Activated B cell treated with CpG ODN at 0.5 μM for 24 hours (primary cell): ENCODE measurements at places on chromosomes 3 and 15.
A peak's percentile ranks its signal among the peaks of the same experiment; 100 is the strongest.

DNA sequence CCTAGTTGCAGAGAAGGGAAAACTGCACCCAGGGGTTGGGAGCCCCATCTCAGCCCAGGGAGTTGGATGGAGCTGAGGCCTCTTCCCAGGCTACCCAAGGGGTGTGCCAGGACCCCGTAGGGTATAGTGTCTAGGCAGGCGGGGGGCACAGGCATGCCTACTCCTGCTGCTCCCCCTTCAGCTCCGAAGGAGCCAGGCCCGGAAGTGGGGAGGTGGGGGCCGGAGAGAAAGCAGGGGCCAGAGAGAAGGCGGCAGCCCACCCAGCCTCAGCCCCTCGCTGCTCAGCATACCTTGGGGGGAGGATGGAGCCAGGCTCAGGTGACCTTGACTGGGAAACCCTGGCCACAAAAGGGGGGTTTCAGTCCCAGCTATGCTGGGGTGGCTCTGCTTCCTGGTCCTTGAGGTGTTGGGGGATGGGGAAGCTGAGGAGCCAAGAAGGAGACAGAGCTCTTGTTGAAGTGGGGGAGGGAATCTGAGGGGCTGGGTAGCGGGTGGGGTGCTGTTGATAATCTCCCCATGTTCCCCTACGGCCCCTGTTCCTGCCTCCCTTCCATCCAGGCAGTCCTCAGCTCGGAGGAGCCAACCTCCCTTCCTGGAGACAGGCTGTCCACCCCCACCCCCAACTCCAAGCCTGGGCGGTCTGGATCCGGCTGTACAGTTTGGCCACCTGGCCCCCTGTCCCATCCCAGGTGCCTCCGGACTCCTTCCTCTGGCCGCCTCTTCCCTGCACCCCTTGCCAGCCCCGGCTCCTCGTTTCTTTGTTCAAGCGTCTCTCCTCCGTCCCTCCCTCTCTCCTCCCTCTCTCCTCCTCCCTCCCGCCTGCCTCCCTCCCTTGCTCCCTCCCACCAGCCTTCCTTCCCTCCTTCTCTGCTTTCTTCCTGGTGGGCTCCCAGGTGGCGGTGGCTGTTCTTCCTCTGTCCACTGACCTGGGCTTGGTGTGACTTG, 1.7 kb downstream of the SEMA3F start:
- H3K27me3 ChIP-seq, result peaks cover 30% of the 10 kb centered on the region
- peaks cover 13% of the 10 kb centered on the region for H3K4me1 ChIP-seq
- no peak overlapping the region for H3K27ac ChIP-seq
- no peak for DNase-seq
- no peak overlapping the region for H3K4me3 ChIP-seq

DNA sequence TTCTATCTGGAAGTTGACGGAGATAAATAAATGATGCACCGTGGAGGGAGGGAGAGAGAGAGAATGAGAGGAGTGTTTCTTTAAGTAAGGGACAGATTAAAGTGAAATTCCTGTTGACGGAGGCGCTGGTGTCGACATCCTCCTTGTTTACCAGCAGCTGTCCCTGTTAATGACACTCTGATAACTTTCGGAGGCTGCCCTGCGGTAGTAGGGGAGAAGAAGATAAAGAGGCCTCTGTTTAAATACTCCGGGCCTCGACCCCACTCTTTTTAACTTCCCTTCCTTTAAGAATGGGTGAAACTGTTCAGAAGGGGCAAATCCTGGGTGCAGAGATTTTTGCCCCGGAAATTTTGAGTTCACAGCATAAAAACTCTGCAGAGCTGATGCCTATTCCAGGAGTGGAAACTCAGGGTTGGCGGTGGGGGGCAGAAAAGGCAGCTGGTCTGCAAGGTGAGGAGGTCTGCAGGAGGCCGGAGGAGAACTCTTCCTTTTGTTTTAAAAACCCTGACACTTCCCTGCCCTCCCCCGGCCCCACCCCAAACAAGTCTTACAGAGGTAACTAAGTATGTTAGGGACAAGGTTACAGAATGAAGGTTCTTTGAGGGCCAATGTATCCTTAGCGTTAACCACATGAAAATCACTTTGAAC, 276.6 kb upstream of the NR2F2 start:
- no peak for DNase-seq
- H3K4me1 ChIP-seq, result peaks cover 13% of the 10 kb centered on the region
- H3K27ac ChIP-seq, result no peak overlapping the region
- H3K4me3 ChIP-seq, result no peak overlapping the region
- H3K27me3 ChIP-seq, result peaks cover 6% of the 10 kb centered on the region

DNA sequence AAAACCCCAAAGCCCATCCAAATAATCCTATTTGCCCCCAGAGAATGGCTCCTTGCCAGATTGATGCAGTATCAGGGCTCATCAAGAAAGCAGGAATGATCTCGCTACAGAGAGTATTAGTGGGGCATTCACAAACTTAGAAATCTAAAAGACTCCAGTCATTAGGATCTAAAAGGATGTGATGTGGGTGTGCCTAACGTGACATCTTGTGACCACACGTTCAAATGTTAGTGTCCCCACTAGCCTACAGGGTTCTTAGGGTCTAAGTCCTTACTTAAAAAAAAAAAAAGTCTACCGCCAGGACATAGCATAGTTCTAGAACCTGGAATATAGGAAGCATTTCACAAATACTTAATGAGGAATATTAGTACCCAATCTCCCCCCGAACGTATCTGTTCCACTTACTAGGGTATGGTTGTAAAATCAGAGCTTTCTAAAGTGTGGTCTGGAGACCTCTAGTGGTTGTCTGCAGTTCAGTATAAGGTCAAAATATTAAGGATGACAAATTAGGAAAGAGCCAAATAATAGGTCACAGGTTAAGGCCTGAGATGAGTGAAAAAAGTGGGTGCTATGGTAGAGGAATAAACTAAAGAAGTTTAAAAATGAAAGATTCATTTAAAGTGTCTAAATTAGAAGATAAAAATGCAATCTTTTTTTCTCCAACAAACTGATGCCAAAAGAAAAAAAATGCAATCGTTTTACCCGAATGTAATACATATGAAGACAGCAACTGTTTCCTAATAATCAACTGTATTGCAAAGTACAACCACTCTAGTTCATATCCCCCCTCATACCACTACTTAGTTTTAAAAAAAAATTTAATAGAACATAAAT, 4.2 kb upstream of the CHRM5 start:
- H3K27ac ChIP-seq, result no peak overlapping the region
- H3K4me3 ChIP-seq, result no peak overlapping the region
- no peaks in the 10 kb centered on the region for H3K36me3 ChIP-seq
- no peaks in the 10 kb centered on the region for H3K27me3 ChIP-seq

DNA sequence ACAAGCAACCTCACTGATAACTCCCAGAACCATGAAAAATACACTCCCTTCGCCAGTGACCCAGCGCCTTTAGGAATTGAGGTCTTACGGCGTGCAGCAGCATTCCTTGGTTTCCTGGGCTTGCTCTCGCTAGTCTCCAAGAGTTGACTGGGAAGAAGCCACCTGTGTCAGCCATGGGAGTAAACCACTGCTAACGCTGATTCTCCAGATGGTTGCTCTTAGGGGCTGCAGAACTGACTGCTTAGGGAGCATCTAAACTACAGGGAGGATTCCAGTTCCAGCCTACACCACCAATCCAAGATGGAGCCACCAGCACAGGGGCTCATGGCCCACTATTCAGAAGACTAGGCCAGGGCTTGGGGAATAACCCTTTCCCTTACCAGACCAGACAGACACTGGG, 2.4 kb downstream of the RBPMS2 start:
- H3K27me3 ChIP-seq, result peaks cover 10% of the 10 kb centered on the region
- H3K36me3 ChIP-seq, result no peaks in the 10 kb centered on the region
- no peak overlapping the region for H3K27ac ChIP-seq
- peaks cover 9% of the 10 kb centered on the region for H3K4me1 ChIP-seq
- no peak for DNase-seq

- no peaks in the 10 kb centered on the region for H3K27me3 ChIP-seq
- peaks cover 75% of the 10 kb centered on the region for H3K36me3 ChIP-seq
- H3K27ac ChIP-seq, result no peak overlapping the region
- peaks cover 2% of the 10 kb centered on the region for H3K4me1 ChIP-seq
- no peak for DNase-seq
Measured at GRCh38 chr3:197854596-197855343, 63.7 kb downstream of the LRCH3 start.

GRCh38 chr3:72152551-72153476, 367.9 kb upstream of the PROK2 start:
- H3K4me3 ChIP-seq, result no peak overlapping the region
- H3K36me3 ChIP-seq, result no peaks in the 10 kb centered on the region
- no peak for DNase-seq
- H3K4me1 ChIP-seq, result peaks cover 13% of the 10 kb centered on the region

- H3K27me3 ChIP-seq, result no peaks in the 10 kb centered on the region
- H3K4me1 ChIP-seq, result peaks cover 34% of the 10 kb centered on the region
- no peaks in the 10 kb centered on the region for H3K36me3 ChIP-seq
Measured at GRCh38 chr3:58899953-58900298, 149.9 kb downstream of the CFAP20DC start.

GRCh38 chr3:170760174-170760526, 109.8 kb downstream of the RPL22L1 start:
- peaks cover 5% of the 10 kb centered on the region for H3K27me3 ChIP-seq
- H3K36me3 ChIP-seq, result no peaks in the 10 kb centered on the region
- no peak overlapping the region for H3K27ac ChIP-seq
- no peak for DNase-seq

DNA sequence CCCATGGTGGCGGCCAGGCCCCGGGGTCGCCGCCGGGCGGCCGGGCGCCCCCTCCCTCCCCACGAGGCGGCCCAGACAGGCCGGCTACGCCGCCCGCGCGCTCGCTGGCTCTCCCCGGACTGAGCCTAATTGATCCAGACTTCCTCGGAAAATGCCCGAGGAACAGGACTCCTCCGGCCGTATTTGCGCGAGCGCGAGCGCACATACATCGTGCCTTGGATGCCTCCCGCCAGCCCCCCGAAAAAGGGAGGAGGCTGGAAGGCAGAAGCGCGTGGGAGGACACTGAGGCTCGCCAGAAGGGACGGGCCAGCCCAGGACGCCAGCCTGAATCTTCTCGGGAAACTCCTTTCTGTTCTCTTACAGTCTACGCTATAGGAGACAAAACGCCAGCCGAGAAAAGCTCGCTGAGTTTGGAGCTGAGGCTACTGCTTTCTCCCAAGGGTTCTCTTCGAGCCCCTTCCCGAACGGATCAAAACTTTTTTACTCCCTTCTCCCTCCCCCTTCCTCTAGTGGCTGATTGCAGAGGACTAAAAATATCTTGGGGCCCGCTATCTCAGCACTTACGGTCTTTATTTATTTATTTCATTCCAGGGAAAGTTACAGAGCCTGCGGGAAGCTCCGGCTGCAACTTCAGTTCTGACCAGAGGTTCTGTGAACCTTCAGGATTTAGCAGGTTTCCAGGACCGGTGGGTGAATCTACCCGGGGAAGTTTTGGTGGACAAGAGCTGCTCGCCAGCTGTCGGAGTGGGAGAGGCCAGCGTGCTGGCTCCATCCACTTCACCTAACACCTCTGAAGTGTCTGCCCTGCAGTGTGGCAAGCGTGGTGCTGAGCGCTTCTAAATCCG, at the start of gene PDZRN3:
PDZRN3 (minus strand) TSS at position 121 of the 845 bp plus-strand sequence.
- H3K4me3 ChIP-seq, result no peak within 1 kb of the TSS
- peaks cover 17% of the 10 kb centered on the region for H3K27me3 ChIP-seq
- no peaks in the 10 kb centered on the region for H3K36me3 ChIP-seq
- H3K27ac ChIP-seq, result no peak within 1 kb of the TSS

DNA sequence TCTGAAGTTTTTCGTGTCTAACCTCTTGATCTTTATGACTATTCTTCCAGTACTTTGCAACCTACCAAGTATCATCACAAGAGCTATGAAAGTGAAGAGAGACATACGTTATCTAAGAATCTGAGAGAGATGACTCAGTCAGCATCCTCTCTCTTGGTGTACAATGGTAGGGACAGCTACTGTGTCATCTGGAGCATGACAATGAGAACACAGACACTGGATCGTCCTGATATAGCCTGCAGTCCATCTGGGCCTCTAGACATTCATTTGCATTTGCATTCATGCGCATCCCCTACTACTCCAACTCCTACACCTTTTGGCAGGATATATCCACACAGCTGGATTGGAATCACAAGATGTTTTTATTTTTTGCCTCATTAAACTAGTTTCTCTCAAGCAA, 115.2 kb downstream of the PEX5L start:
- H3K4me3 ChIP-seq, result no peak overlapping the region
- no peaks in the 10 kb centered on the region for H3K36me3 ChIP-seq
- DNase-seq, result no peak
- peaks cover 15% of the 10 kb centered on the region for H3K27me3 ChIP-seq

DNA sequence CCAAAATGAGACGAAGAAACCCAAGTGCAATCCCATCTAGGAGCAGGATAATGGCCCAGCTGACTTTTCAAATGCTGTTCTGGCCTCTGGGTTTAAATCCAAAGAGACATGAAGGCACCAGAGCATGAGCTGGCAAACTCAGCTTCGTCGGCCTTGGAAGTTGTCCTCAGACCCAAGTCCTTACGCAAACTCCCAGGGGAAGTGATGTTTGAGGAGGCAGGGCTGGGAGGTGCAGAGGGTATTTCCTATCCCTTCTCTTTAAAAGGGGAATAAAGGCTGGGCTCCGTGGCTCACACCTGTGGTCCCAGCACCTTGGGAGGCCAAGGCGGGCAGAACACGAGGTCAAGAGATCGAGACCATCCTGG, 68.9 kb upstream of the HERC1 start:
- no peak for DNase-seq
- H3K27ac ChIP-seq, result no peak overlapping the region
- H3K4me1 ChIP-seq, result peaks cover 49% of the 10 kb centered on the region
- no peaks in the 10 kb centered on the region for H3K27me3 ChIP-seq
- H3K4me3 ChIP-seq, result no peak overlapping the region
- no peaks in the 10 kb centered on the region for H3K36me3 ChIP-seq

DNA sequence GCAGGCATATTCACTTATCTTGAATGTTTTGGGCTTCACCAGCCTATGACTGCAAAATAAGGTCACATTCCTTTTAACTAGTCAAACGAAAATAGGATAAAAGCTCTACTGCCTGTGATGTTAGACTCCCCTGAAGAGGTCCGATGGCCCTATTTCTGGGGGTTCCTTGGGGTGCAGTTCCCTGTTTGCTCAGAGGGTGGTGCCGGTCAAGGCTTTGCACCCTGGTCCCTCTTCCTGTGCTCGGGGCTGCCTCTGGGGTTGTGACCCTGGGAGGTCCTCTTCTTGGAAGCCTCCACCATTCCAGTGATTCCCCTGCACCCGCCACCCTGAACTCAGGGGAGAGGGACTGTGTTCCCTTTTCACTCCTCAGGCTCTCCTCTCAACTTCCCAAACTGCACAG, 86.7 kb upstream of the ANKRD34C start:
- H3K4me3 ChIP-seq, result no peak overlapping the region
- H3K36me3 ChIP-seq, result no peaks in the 10 kb centered on the region
- H3K4me1 ChIP-seq, result no peaks in the 10 kb centered on the region
- peaks cover 20% of the 10 kb centered on the region for H3K27me3 ChIP-seq
- no peak overlapping the region for H3K27ac ChIP-seq

GRCh38 chr3:43769097-43769884, 78.6 kb downstream of the ABHD5 start:
- peak; percentile 63 for DNase-seq
- peaks cover 19% of the 10 kb centered on the region for H3K27me3 ChIP-seq

- peaks cover 44% of the 10 kb centered on the region for H3K27me3 ChIP-seq
- no peak within 1 kb of the TSS for H3K27ac ChIP-seq
Measured at GRCh38 chr15:77632534-77633133, at the start of gene LINGO1. Gene LINGO1, minus strand, starts transcription at chr15:77632912. Its CDS starts 597 bp downstream, at chr15:77632315.

GRCh38 chr3:37736624-37737023, 125.1 kb upstream of the CTDSPL start:
- H3K4me1 ChIP-seq, result peaks cover 7% of the 10 kb centered on the region
- H3K4me3 ChIP-seq, result no peak overlapping the region
- peaks cover 3% of the 10 kb centered on the region for H3K27me3 ChIP-seq
- no peak overlapping the region for H3K27ac ChIP-seq
